Vagina (tissue), 2 donors: ENCODE measurements at places on chromosomes 5 and 9. TPM values are rescaled to one million over a fixed set of nuclear protein-coding genes. Genes with fewer than 3 reads are reported as not detected.

DNA sequence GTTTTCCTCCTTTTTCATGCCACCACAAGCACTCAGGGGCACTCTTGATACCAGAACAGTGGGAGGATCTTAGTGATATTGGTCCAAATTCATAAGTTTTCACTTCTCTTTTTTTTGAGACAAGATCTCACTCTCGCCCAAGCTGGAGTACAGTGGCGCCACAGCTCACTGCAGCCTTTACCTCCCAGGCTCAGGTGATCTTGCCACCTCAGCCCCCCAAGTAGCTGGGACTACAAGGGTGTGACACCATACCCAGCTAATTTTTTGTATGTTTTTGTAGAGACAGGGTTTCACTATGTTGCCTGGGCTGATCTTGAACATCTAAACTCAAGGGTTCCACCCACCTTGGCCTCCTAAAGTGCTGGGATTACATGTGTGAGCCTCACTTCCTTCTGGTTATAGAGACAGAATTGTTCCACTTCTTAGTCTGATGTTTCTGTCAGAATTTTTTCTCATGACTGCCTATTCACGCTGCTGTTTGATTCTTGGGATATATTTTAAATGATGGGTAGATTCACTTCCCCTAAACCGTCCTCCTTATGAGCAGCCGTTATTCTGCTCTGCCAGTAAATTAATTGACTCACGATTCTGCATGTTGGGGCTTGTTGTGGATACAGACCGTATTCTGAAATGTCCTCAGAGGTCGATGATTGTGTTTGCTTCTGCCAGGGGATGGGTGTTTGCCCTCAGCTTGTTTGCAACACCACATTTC is 30.8 kb downstream of the MTAP start:
- no peaks in the 10 kb centered on the region for H3K27me3 ChIP-seq
- DNase-seq: no peak
- no peaks in the 10 kb centered on the region for H3K36me3 ChIP-seq
- no peak overlapping the region for H3K4me3 ChIP-seq
- H3K27ac ChIP-seq: no peak overlapping the region
- peaks cover 54% of the 10 kb centered on the region for H3K4me1 ChIP-seq

DNA sequence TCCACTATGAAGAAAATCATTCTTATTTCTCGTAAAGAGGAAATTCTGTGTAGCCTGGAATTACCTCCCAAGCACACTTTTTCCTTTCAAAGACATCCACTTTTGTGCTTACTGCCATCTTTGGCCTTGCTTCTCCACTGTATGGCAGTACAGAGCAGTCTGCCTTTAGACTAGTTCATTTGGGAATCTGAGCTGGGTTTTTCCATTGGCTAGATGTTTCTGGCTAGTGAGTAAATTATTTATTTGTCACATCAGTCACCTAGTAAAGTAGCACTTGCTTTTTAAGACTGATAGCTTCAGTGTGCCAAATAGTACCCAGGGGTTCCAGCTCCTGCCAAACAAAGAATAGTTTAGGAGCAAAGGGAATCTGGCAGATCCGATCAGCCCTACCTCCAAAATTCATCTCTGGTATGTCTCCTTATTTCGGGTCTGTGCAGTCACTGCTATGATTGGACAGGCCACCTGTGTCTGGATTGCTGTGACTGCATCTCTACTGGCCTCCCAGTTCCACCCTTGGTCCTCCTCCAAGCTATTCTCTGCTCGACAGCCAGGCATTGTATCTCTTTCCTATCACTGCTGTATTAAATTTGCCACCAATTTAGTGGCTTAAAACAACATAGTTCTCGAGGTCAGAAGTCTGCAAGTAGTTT is 97.6 kb downstream of the NUDT12 start:
- no peak overlapping the region for H3K27ac ChIP-seq
- H3K4me1 ChIP-seq: no peaks in the 10 kb centered on the region
- H3K4me3 ChIP-seq: no peak overlapping the region
- no peaks in the 10 kb centered on the region for H3K27me3 ChIP-seq

The ANKRD34B gene
- not detected for total RNA-seq

The MRNIP gene
- 53.8 TPM for total RNA-seq

The TTC23L gene
- total RNA-seq: 0.25 TPM

The SLC6A3 gene
- total RNA-seq: 0.49 TPM

DNA sequence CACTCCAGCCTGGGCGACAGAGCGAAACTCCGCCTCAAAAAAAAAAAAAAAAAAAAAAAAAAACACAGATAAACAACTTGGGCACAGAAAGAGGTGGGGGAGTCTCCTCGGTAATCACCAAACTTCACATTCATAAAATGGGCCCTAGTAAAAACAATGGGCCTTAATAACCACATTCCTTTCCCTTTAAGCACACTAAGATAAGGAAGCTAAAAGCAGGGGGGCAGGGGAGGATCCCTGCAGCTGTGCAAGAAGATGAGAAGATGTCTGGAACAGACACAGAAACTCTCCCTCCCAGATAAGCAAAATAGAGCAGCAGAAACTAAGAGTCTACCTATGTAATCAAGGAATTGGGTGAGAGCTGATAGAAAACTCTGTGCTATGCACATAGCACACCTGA is 111.2 kb upstream of the FAM174A start:
- no peak overlapping the region for H3K4me3 ChIP-seq
- no peaks in the 10 kb centered on the region for H3K4me1 ChIP-seq
- H3K36me3 ChIP-seq: no peaks in the 10 kb centered on the region
- no peaks in the 10 kb centered on the region for H3K27me3 ChIP-seq
- DNase-seq: no peak

DNA sequence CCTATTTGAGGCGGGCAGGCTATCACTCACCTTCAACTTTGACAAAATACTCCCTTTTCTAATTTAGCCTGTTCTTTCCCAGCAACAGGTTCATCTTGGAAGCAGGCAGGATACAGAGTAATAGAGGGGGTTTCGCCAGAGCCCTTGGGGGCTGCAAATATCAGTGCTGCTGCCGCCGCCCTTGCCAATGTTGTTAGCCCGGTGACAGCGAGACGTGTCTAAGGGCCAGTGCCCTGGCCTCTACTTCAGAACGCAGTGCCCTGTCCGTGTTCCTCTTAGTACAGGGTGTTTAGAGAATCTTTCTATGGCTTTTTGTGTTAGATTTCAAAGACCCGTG is 703 bp downstream of the FAM120AOS start:
- peak overlapping the region; percentile 97 for H3K4me3 ChIP-seq
- peaks cover 64% of the 10 kb centered on the region for H3K4me1 ChIP-seq
- peak overlapping the region; percentile 95 for H3K27ac ChIP-seq
- no peaks in the 10 kb centered on the region for H3K36me3 ChIP-seq
- H3K27me3 ChIP-seq: no peaks in the 10 kb centered on the region

The SH3GL2 gene
- total RNA-seq: not detected

The SCGB3A2 gene
- total RNA-seq: not detected
